Stimulated activated memory B cell treated with anti-CD40 and anti-IgM and Interleukin-4, amounts not matched to agents 10 μg/mL and 1 μg/mL and 100 μg/mL, for 72 hours (primary cell): ENCODE measurements at places on chromosomes 4 and X.

- peak overlapping the region; percentile 97 for H3K27ac ChIP-seq
- no peak for ATAC-seq
- peaks cover 28% of the 10 kb centered on the region for H3K4me1 ChIP-seq
- H3K27me3 ChIP-seq = no peaks in the 10 kb centered on the region
- H3K36me3 ChIP-seq = no peaks in the 10 kb centered on the region
- peak overlapping the region; percentile 94 for H3K4me3 ChIP-seq
Observed at GRCh38 chrX:64206556-64207162, 1.2 kb upstream of the AMER1 start.

DNA sequence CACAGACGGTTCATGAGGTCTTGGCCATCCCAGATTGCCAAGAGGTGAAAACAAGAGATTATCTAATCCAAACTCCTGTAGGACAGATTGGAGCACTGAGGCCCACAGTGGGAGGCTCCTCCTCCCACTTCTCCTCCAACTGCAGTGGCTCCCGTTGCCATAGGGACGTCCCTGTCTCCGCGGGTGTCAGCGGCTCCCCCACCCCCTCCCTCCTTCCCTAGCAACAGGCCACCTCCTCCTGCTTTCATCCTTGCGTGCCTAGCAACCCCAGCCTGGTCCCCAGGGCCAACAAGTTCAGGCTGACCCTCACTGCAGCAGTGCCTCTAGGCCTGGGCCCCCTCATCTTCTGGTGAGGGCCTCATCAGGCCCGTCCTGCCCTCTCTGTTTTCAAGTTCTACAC is 6.8 kb upstream of the IQSEC2 start:
- no peaks in the 10 kb centered on the region for H3K27me3 ChIP-seq
- H3K36me3 ChIP-seq = no peaks in the 10 kb centered on the region
- H3K4me3 ChIP-seq = peak overlapping the region; percentile 56

- no peak overlapping the region for H3K27ac ChIP-seq
- no peak overlapping the region for H3K4me3 ChIP-seq
- no peak for ATAC-seq
- no peaks in the 10 kb centered on the region for H3K4me1 ChIP-seq
- H3K36me3 ChIP-seq = no peaks in the 10 kb centered on the region
Observed at GRCh38 chr4:88138561-88138960, 19.9 kb downstream of the ABCG2 start.

DNA sequence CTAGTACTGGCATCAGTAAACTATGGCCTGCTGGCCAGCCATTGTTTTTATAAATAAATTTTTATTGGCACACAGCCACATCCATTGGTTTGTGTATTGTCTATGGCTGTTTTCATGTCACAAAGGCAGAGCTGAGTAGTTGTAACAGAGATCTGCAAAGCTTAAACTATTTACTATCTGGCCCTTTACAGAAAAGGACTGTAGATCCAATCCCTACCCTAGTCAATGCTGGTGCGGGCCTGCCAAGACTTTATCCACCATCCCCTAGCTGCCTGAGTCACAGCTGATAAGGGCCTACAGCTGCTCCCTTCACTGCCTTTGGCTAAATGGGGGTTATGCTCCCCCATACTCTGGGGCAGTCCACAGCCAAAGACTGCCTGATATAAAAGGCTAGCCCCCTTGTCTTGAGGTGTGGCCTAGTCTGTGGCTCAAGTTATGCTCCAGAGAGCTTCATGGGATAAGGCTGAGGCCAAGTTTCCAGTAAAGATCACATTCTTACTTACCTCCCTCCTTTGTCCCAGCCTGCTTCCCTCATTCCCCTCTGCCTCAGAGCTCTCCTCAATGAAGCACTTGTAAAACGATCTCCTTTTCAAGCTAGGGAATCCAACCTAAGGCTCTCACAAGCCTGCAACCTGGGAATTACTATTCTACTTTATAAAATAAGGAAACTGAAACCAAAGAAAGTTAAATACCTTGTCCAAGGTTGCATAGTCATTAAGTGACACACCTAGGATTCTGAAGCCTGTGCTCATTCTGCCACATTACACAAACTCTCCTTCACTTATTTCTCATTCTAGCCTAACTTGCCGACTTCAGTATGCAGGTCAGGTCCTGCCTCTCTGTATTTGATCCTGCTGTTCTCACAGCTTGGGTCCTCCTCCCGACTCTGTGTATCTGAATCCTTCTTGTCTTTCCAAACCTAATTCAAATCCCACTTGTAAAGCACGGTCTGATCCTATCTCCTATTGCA is 20.7 kb downstream of the ACE2 start:
- H3K36me3 ChIP-seq = no peaks in the 10 kb centered on the region
- H3K27ac ChIP-seq = no peak overlapping the region
- H3K4me3 ChIP-seq = no peak overlapping the region
- peaks cover 9% of the 10 kb centered on the region for H3K27me3 ChIP-seq
- no peaks in the 10 kb centered on the region for H3K4me1 ChIP-seq
- no peak for ATAC-seq

GRCh38 chrX:19604375-19604774 is 89.1 kb upstream of the MAP3K15 start:
- H3K27me3 ChIP-seq = no peaks in the 10 kb centered on the region
- H3K4me1 ChIP-seq = peaks cover 10% of the 10 kb centered on the region
- H3K4me3 ChIP-seq = no peak overlapping the region
- no peak overlapping the region for H3K27ac ChIP-seq
- H3K36me3 ChIP-seq = peaks cover 18% of the 10 kb centered on the region
- ATAC-seq = no peak

GRCh38 chr4:138181287-138181686 is 60.9 kb downstream of the SLC7A11 start:
- no peak overlapping the region for H3K4me3 ChIP-seq
- no peaks in the 10 kb centered on the region for H3K27me3 ChIP-seq
- H3K27ac ChIP-seq = no peak overlapping the region
- H3K36me3 ChIP-seq = no peaks in the 10 kb centered on the region
- H3K4me1 ChIP-seq = peaks cover 6% of the 10 kb centered on the region

- H3K27ac ChIP-seq = no peak overlapping the region
- no peaks in the 10 kb centered on the region for H3K36me3 ChIP-seq
- peaks cover 29% of the 10 kb centered on the region for H3K27me3 ChIP-seq
- ATAC-seq = no peak
- H3K4me1 ChIP-seq = peaks cover 17% of the 10 kb centered on the region
Observed at GRCh38 chr4:42344309-42344708, 53.0 kb upstream of the SHISA3 start.

DNA sequence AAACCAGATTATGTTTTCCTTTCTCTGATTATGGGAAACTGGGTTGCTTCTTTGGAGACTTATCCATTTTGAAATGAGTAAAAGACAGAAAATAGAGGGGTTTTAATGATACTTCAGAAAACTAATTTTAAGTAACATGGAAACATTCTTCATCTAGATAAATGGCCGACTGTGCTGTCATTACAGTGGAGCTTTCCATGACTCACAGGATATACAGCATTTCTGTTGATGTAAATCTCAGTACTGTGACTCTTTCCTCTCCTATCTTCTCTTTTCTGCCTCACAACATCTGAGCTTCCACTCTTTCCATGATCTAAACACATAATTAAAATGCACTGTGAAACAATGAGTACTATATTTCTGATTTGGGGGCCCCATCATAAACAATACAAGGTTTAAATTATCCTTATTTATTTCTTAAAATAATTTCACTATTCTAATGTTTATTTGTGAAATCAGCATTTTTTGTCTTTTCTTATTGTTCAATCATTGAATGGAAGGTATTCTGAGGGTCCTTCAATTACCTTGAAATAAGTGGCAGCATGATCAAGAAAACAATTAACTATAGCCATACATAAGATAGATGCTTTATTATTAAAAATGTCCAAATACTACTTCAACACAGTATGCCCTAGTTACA is 19.3 kb downstream of the SEC24D start:
- ATAC-seq = no peak
- H3K36me3 ChIP-seq = peaks cover 42% of the 10 kb centered on the region
- no peaks in the 10 kb centered on the region for H3K4me1 ChIP-seq
- no peak overlapping the region for H3K27ac ChIP-seq
- no peak overlapping the region for H3K4me3 ChIP-seq
- H3K27me3 ChIP-seq = no peaks in the 10 kb centered on the region
